ENCODE measurements at places on chromosomes 11 and 22. TPM values are rescaled to one million over a fixed set of nuclear protein-coding genes. Genes with fewer than 3 reads are reported as not detected.

The ARCN1 gene
- 168 TPM for total RNA-seq

The SYCE3 gene
- not detected for total RNA-seq

- no peak for DNase-seq
These were observed 30.8 kb downstream of the MARK2 start for GRCh38 chr11:63869683-63870082.

The GNAZ gene
- total RNA-seq: 0.86 TPM

DNA sequence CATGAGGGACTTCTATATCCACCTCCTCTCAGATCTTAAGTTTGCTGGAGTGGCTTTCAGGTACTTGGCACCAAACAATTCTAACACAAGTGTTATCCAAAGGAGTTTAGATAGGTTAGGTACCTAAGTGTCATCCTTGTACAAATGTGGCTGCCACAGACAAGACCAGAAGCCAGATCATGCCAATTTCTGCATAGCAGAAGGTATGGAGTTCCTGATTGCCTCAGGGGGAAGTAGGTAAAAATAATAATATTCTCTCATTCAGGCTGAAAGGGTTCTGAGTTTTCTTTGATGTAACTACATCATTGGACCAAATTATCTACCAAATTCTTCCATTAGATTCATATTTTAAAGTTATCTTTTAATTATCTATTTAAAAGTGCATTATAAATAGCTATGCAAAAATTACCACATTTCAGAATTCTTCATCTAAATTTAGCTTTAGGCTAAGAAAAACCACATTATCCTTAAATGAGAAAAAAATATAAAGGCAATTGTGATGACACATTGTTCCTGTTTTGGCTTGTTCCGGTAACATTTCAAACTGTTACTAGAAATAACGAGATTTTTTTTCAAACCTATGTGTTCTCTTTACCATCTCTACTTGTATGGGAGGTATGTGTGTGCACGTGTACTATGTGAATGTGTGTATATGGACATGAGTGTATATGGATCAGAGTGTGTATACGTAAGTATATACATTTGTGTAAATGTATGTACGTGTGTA is 66.2 kb upstream of the POU2AF2 start:
- DNase-seq: no peak

DNA sequence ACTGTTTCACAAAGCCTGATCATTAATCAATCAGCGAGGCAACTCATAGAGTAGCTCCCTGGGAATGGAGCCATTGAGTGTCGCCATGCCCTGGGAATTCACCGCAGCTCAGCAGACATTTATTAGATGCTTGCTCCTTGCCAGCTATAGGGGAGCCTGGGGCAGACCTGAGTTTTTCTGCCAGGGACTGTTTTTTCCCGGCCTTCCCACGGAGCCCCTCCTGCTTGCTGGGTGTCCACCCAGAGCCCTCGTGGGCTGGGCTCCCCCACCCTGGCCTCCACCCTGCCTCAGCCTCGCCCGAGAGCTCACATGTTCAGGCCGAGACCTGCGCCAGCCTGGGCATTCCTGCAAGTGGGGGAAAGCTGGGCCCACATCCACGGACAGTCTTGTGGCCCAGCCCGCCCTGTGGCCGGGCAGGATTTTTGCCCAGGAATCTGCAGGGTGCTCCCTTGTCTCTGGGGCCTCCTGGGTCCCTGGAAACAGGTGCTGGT is 64.9 kb downstream of the SMIM38 start:
- DNase-seq: no peak

DNA sequence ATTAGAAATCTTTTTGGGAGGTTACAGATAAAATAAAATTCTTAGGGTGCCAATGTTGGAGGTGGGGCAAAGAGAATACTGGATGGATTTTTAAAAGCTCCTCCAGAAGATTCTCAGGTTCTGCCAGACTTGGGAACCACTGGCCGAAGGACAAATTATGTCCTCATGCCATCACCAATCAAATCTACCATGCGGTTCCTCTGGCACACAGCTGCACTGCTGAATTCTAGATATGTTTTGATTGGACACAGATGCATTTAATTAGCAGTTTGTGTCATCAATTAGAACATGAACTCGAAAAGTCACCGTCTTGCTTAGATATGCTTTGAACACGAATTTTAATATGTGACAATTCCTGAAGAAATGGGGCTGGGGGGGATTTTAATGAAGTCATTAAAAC is 1269.2 kb downstream of the LRRC4C start:
- no peak for DNase-seq

The CNIH2 gene
- 0.78 TPM for total RNA-seq

DNA sequence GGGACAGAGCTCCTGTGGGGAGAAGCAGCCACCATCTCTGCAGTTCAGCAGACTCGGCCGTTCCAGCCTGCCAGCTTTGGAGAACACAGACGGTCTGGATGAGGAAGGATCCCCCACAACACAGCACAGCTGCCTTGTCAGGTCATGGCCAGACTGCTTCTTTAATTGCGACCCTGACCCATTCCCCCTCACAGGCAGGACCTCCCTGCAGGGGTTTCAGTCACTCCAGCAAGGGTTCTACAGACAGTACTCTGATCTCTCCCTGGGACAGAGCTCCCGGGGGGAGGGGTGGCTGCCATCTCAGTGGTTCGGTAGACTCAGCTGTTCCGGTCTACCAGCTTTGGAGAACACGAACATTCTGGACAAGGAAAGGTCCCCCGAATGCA is 173.5 kb downstream of the TTC28 start:
- no peak for DNase-seq

The CSNK2A3 gene
- total RNA-seq: not detected

DNA sequence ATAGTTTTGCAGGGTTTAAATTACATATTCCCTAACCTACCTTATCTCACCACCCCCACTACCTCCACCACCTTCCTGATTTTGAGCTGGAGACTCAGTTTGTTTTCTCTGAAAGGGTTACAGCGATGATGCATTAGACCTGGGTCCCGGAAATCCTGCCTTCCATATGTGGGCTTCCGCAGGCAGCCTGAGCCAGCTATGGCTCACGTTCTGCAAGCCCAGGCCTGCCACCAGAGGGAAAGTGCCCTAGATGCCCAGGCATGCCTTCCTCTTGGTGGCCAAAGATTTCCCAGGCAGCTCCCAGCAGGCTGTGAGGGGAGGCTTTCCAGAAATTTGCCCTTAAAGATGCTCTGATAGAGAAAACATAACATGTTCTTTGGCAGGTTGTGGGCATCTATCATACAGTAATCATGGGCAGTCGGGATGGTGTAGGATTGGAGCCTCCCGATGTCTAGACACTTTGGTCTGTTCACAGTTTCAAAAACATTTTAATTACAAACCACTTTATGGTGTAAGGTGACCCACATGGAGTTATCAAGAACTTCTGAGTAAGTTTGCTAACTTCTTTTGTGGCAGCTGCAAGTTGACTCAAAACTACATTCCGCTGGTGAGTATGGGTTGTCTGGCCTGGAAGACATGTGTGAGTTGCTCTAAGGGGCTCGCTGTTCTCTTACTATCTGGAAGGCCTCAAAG is 79.3 kb downstream of the MICAL2 start:
- peak; percentile 19 for DNase-seq

- DNase-seq: no peak
These were observed 89.7 kb downstream of the FAM76B start for GRCh38 chr11:95699631-95700470.

The SLC22A12 gene
- total RNA-seq: not detected

The USH1C gene
- not detected for total RNA-seq

The SPI1 gene
- not detected for total RNA-seq

DNA sequence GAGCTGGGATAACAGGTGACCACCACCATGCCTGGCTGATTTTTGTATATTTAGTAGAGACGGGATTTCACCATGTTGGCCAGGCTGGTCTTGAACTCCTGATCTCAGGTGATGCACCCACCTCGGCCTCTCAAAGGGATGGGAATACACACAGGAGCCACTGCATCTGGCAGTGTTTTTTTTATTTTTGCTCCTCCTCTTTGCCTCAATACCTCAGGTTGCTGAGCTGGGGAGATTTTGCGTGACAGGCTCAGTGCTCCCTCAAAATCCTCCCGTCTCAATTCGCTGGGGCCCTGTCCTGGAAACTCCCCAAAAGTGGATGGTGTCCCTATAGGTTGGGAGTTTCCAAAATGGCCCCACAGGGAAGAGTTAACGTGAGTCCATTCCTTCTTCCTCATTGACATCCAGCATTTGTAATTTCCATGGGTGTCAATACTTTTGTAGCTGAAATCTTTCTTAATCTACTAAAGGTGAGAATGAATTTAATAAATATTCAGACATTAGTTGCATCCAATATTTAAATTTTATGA is 71.8 kb downstream of the GGTLC2 start:
- DNase-seq: no peak

The CLMP gene
- 0.18 TPM for total RNA-seq

DNA sequence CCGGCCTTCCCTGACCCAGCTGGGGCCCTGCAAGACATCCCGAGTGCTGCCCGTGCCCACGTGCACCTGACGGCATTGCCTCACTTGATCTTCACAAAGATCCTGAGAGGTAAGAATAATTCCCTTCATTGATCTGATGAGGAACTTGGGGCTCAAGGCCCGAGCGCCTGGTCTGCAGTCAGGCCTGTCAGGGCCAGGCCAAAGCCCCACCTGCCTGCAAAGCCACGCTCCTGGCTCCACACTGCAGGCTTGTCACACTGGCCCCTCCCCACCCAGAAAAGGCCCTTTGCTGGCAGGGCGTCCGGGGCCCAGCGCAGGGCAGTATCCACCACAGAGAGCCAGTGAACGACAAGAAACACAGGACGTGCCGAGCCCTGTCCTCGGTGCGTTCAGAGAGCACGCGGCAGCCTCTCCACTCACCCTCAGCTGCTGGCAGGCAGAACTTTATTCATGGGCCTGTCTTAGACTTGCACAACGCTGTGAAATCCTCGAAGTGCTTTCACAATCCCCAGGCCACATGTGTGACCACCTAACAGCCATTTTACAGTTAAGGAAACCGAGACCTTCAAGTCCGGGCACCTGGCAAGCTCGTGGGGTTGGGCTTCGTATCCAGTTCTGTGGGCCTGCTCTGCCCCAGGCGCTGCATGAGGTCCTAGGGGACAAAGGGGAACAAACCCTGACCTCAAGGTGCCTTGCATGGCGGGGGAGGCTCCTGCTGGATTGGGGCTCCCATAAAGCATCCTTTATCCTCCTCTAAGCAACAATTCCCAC is 14.8 kb downstream of the KIAA0930 start:
- no peak for DNase-seq

DNA sequence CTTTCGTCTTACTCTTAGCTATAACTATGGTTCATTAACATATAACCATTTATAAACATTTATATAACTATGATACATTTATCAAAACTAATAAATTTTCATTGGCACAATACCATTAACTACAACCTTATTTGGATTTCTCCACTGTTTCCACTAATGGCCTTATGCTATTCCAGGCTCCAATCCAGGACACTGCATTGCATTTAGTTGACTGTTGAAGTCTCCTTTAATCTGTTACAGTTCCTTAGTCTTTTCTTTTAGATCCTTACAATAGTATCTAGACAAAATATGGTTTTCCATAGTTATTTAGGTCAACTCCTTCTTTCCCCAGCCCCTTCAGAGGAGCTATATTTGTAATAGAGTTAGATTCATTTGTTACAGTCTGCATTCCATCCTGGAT is 47.2 kb downstream of the CCDC34 start:
- DNase-seq: no peak

The OR51I1 gene
- total RNA-seq: not detected

GRCh38 chr11:48104568-48104924 is 112.1 kb upstream of the OR4B1 start:
- no peak for DNase-seq

GRCh38 chr11:47566149-47566698 is 825 bp downstream of the PTPMT1 start:
- DNase-seq: no peak

- peak; percentile 6 for DNase-seq
These were observed 18.6 kb upstream of the DGCR8 start for GRCh38 chr22:20061481-20061861.

- DNase-seq: no peak
These were observed 468.2 kb downstream of the MIAT start for GRCh38 chr22:27125539-27125938.

GRCh38 chr11:94396282-94396681 is 4.9 kb downstream of the GPR83 start:
- no peak for DNase-seq

GRCh38 chr11:119314726-119315125 is 2.2 kb downstream of the MCAM start:
- no peak for DNase-seq

DNA sequence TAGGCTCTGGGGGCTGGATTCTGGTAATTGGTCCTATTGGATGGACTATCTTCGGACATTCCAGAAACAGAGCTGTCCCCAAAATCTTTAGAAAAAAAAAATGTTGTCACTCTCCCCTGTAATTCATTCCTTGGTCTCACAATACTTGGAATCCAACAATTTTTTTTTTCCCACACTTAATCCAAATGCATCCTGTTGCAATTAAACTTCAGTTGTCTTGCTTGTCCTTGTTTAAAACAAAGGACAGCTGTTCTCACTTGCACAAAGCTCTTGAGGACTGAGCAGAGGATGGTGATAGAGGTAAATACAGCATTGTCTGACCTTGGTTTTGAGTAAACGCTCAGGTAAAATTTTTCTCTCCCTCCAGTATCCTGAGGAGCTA is 75.3 kb downstream of the SC5D start:
- DNase-seq: no peak

DNA sequence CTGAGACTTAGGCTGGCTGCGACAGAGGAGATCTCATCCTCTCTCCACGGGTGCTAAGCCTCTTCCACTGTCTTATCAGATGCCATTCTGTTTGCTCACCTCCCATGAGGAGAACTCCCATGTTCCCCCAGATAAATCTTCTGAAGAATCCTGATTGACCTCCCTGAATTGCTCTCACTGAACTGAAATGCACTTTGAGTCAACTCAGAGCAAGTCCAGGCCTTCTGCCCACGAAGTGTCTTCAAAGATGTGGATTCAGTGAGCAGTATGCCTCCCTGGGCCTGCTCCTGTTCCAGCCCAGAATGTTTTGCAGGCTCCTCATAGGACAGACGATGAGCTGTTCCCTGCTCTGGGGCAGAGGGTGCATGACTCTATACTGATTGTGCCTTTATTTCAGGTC is 17.4 kb downstream of the TUB start:
- DNase-seq: no peak

The DUSP8 gene
- total RNA-seq: 8.7 TPM

GRCh38 chr22:44391015-44391414 is 78.3 kb upstream of the SHISAL1 start:
- DNase-seq: no peak

- no peak for DNase-seq
These were observed 14.0 kb upstream of the PARVG start for GRCh38 chr22:44166498-44167276.

- no peak for DNase-seq
These were observed 231.5 kb downstream of the NXPE2 start for GRCh38 chr11:114909866-114910265.

DNA sequence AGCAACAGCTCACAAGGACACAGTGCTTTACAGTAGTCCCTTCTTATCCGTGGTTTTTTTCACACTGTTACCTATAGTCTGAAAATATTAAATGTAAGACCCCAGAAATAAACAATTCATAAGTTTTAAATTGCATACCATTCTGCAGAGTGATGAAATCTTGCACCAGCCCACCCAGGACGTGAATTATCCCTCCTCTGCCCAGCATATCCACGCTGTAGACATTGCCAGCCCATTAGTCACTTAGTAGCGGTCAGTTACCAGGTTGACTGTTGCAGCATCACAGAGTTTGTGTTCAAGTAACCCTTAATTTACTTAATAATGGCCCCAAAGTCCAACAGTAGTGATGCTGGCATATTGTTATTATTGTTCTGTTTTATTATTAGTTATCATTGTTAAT is 3.6 kb downstream of the CLTCL1 start:
- no peak for DNase-seq

The OR5P2 gene
- total RNA-seq: not detected
